AG10803 (cell line): ENCODE measurements at places on chromosomes 16 and 17.

- DNase-seq = no peak
Observed at GRCh38 chr16:88927661-88928060, 49.3 kb downstream of the CBFA2T3 start.

DNA sequence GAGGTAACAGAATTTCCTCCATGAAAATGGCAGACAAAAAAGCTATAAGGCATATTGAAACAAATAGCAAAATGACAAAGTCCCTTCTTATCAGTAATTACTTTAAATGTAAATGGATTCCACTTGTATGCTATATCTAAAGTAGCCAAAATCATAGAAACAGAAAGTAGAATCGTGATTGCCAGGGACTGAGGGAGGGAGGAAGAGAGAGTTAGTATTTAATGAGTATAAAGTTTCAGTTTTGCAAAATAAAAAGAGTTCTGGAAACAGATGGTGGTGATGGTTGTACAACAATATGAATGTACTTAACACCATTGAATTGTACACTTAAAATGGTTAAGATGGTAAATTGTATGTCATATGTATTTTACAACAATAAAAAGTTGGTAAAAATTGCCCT, 407.4 kb downstream of the CA10 start:
- no peak for DNase-seq

- no peak for DNase-seq
Observed at GRCh38 chr17:82054351-82055022, 2.8 kb downstream of the GPS1 start.

- no peak for DNase-seq
Observed at GRCh38 chr17:30187573-30187972, 47.9 kb downstream of the SLC6A4 start.

DNA sequence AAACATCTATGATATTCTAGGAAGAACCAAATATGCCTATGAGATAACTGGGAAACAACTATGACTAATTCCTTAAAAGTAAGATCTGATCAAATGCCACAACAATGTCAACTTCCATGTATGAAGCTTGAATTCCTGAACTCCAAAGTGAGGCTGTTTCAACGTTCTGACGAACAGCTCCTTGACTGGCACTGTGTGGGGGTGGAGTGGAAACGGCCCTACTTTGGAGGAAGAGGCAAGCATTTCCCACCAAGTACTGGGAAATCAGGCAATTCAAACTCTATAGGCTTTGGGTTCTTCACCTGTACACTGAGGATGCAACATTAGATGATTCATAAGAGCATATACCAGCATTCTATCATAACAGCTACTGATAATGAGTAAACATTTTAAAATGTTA, 187.2 kb downstream of the CDK5R1 start:
- peak; percentile 4 for DNase-seq

DNA sequence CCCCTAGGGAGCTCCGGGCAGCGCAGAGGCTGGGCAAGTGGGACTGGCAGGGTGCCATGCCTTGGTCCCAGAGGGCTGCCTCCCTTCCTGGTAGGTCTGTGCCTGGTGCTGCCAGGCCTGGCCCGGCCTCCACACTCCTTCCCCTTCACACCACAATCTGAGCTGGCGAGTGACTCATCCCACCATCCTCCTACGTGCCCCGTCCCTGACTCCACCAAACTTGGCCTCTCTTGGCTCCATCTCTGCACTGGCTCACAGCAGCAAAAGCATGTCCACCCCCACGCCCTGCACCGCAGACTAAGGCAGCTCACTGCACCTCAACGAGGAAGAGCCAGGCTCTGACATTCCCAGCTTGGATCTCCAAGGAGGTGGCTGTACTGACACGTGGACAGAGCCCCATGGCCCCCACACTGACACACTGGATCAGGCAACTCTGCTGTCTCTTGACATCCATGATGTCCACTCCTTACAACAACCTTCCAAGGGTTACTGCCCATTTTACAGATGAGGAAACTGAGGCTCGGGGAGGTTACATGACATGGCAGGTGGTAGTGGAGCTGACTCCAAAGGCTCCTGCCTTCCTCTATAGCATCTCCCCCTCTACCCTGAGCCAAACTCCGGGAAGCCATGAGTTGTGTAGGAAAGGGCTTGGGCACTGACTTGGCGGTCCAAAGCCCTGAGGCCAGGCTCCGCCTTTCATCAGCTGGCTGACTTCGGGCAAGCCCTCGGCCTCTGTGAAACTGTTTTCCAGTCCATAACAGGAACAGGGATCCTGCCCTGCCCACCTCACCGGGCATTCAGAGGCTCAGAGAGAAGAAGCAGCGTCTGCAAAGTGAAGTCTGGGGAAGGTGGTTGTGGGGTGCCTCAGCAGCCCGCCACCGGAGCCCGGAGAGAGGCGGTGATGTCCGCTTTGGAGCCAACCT, 20.1 kb upstream of the KRT19 start:
- peak; percentile 98 for DNase-seq

DNA sequence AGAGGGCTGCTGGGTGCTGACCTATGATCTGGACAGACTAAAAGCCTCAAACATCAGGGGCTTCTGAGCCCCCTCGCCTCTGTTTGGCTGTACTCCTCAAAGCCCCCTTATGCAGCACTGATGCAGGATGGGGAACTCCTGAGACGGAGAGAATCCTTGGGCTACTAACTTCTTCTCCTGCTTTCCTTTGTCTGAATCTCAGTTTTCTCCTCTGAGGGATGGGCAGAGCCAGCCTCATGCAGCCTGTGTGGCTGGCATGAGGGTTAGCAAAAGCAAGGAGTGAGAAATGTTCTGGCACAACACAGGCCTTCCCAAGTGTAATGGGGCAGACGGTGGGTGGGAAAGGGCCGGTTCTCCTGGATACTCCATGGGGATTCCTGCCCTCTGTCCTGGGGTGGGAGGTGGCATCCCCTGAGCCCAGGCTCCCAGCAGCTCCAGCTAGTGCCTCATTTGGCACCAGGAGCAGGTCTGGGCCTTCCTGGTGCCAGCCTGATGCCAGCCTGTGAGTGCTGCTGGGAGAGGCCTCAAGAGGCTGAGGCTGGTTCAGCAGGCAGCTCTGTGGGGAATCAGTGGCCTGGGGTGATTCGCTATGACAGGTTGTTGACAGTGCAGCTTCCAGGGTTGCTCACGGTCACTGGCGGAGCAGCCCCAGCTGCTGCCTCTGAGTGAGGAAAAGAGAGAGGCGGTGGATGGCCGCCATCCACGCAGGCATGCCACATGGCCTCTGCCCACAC, 4.0 kb upstream of the BRD7 start:
- DNase-seq = peak; percentile 41

DNA sequence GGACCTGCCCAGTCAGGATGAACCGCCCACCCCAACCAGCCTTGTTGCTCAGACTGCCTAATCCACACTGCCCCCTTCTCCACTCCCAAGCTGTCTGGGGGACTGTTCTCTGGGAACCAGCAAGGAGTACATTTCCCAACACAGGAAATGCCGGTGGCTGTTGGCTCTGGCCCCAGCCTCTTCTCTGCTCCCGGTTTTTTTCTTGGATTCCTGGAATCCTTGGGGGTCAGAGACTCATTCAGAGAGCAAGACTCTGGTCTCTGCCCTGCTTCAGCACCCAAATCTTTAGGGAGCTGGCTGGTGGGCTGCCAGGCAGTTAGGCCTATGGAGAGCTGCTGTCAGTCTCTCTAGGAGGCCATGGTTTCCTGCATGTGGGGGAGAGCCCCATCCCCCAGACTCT, 10.8 kb upstream of the MTMR4 start:
- peak; percentile 92 for DNase-seq

- DNase-seq = no peak
Observed at GRCh38 chr17:83036666-83037065, 42.7 kb upstream of the METRNL start.

DNA sequence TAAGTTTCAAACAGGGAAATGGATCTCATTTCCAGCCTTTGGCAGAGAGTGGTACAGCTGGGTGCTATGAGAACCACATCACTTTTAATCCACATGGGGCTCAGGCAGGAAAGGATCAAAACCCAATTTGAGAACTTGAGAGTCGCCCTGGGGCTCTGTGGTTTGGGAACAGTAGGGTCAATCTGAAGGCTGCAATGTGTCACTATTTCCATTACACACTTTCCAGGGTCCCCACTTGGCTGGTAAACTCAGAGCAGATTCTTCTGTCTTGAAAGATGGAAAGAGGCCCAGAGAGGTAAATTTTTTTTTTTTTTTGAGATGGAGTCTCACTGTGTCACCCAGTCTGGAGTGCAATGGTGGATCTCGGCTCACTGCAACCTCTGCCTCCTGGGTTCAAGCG, 6.7 kb upstream of the HIGD1B start:
- no peak for DNase-seq

DNA sequence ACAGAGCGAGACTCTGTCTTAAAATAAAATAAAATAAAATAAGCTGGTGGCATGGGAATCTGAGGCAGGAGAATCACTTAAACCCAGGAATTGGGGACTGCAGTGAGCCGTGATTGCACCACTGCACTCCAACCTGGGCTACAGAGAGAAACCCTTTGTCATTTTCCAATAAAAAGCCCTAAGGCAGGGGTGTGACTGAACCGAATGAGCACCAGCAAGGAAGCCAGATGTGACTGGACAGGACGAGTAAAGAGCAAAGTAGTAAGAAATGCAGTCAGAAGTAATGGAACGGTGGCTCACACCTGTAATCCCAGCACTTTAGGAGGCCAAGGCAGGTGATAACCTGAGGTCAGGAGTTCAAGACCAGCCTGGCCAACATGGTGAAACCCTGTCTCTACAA, 3.8 kb upstream of the RPL23 start:
- no peak for DNase-seq

GRCh38 chr16:66946541-66946940, 11.2 kb downstream of the CES2 start:
- DNase-seq = no peak

DNA sequence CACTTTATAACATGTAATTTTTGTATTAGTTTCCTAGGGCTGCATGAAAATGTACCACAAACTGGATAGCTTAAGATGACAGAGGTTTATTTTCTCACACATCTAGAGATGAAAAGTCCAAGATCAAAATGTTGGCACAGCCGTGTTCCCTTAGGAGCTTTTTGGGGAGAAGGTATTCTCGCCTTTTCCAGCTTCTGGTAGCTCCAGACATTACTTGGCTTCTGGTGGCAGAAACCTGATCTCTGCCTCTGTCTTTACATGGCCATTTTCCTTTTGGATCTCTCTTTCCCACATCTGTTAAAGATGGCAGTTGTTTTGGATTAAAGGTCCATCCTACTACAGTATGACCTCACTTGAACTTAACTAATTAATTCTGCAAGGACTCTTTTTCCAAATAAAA, 885.7 kb upstream of the CDH8 start:
- DNase-seq = no peak

GRCh38 chr17:40314584-40314956, 5.6 kb downstream of the RARA start:
- DNase-seq = peak; percentile 93

GRCh38 chr17:75723171-75723930, 2.1 kb downstream of the ITGB4 start:
- no peak for DNase-seq

GRCh38 chr16:15509051-15509592, 74.7 kb downstream of the BMERB1 start:
- DNase-seq = no peak
